Thoracic aorta (tissue), 2 donors: ENCODE measurements at places on chromosomes 2 and 18. TPM values are rescaled to one million over a fixed set of nuclear protein-coding genes. Genes with fewer than 3 reads are reported as not detected.

DNA sequence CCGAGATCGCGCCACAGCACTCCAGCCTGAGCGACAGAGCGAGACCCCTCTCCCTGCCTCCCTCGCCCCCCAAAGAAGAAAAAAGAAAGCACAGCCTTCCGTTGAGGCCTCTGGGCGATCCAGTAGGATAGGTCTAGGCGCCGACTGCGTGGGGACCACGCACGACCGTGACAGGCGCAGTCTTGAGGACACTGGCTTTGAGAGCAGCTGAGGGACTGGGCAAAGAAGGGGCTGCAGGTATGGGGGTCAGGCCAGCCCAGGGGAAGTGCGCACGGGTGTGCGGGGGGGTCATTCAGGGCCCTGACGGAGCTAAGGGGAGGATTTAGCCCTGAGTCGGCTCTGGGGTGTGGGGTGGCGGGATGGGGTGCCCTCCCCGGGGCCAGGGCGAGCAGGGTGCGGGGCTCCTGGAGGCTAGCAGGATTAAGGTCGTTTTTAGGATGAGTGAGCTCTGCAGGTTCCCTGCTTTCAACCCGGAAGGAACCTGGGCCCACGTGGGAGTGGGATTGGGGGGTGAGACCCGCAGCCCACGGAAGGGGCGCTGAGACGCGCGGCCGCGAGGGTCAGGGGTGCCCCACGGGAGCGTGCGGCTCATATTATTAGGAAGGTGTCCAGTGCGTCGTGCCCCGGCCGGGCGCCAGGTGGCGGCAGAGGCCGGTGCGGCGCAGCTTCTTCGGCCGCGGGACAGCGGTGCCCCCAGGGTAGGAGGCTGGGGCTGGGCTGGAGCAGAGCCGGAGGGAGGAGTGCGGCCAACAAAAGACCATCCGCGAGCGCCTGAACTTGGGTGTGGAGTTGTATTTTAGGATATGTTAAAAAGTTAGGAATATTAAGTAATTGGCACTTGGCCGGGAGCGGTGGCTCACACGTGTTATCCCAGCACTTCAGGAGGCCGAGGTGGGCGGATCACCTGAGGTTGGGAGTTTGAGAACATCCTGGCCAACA, 20.5 kb upstream of the ZNF236 start:
- H3K4me1 ChIP-seq: peaks cover 6% of the 10 kb centered on the region
- no peak for DNase-seq
- peak overlapping the region; percentile 58 for H3K4me3 ChIP-seq
- H3K27ac ChIP-seq: no peak overlapping the region

- H3K4me3 ChIP-seq: no peak overlapping the region
- DNase-seq: no peak
- H3K4me1 ChIP-seq: no peaks in the 10 kb centered on the region
- H3K27me3 ChIP-seq: no peaks in the 10 kb centered on the region
Measured at GRCh38 chr2:232376713-232377112, 1.8 kb upstream of the ALPP start.

DNA sequence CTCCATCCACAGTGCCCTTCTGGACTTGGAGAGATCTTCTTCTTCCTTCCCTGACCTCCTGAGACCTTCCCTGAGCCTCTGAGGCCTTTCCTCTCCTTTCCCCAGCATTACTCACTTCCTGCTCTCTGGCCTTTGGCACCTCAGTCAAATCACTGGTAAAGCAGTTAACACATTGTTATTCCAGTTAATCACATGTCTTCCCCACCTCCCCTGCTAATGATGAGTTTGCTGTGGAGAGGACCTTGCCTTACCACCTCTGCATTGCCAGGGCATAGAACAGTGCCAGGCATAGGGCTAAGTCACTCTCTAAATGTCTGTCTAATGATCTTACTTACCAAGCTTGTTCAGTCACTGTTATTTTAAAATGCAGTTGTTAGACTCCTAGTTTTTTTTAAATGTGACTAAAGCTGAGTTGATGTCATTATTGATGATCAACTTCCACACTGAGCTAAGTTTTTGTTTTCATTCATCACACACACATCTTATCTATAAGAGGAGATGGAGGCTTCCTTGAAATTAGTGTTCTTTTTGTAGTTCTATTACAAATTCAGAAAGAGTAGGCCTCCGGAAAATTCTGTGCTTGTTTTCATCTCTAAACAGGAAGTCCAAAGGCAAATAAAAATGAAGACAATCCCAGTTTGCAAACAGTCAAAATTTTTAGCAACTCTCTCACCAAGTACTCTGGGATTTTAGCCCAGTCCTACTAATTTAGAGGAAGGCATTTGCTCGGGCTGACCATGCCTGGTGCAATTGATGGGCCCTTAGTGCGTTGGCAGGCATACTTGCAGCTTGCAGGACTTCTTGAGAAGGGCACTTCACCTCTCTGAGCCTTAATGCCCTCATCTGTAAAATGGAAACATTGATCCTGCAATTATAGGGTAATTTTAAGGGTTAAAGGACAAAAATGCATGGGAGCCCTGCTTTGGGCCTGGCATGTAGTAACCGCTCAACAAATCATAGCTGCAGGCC, 113.7 kb upstream of the SPRED2 start:
- H3K36me3 ChIP-seq: no peaks in the 10 kb centered on the region
- no peak overlapping the region for H3K27ac ChIP-seq
- peaks cover 12% of the 10 kb centered on the region for H3K4me1 ChIP-seq
- no peak for DNase-seq
- H3K27me3 ChIP-seq: no peaks in the 10 kb centered on the region

The UNC80 gene
- total RNA-seq: not detected

The WDSUB1 gene
- 3.5 TPM for total RNA-seq
